ENCODE measurements at places on chromosomes 2 and 18.

DNA sequence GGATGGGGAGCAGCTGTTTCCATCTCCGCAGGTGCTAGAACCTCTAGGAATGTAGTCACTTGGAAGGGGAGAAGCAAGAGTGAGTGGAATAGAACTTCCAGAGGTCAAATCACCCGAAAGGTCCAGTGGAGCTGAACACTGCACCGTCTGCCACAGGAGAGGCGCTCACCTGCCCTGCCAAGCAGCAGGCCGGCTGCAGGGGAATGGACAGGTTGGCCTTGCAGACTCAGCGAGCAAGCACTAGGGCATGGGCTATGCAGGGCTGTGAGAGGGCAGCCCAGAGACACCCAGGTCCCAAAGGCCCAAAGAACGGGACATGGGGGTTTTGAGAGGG, 214.2 kb downstream of the TNS1 start:
- DNase-seq = no peak

GRCh38 chr2:10963155-10963554, 51.4 kb downstream of the KCNF1 start:
- DNase-seq = no peak

DNA sequence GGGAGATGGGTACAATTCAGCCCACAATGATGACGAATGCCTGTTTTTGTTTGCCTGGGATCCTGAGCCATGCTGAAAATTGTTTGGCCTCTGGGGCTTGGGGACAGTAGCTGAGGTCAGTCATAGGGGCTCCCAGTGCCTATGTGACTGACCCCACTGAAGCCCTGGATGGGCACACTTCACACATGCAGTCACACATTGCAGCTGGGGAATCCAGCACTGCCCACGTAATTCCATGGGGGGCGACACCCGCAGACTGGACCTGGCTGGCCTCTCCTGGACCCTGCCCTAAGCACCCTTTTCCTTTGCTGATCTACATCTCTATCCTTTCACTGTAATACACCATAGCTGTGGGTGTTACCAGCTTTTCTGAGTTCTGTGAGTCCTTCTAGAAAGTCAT, 295.2 kb upstream of the HS6ST1 start:
- DNase-seq = no peak

DNA sequence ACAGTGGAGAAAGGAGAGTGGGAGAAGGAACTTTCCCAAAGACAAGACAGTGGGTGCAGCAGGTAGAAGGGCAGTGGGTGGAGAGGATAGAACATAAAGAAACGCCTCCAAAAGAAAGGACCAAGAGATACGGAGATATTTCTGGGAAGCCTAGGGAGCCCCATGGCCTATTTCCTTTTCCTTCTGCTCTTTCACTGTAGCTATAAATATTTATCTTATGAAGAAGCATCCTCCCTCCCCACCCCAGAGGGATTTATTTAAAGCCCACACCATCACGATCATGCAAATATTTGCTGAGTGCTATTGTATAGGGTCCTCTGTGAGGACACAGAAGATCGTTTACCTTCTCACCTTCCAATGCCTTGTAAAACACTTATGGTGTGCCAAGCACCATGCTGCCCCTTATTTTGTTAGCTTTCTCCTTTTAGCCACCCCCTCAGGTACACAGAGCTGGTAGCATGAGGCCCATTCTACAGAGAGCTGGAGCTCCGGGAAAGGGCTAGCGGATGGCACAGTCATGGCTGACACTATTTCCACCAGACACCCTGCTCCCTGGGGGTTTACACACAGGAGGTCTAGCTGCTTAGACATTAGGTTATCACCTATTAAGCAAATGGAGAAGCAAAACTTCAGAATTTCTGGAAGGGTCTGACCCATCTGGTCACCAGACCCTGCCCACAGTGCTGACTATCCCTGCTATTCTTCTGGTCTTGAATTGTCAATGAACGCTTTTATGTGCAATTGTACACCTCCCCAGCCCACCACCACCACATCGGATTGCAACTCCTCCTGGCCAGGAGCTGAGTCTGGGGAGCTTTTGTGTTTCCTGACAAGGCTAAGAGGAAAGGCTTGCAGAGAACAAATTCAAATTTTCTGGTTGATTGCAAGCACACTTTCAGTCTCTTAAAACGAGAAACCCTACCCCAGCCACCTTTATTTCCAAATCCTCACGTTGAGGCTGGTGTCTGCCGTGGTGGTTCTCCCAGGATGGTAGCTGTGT, 91.8 kb upstream of the KLF7 start:
- peak; percentile 2 for DNase-seq

DNA sequence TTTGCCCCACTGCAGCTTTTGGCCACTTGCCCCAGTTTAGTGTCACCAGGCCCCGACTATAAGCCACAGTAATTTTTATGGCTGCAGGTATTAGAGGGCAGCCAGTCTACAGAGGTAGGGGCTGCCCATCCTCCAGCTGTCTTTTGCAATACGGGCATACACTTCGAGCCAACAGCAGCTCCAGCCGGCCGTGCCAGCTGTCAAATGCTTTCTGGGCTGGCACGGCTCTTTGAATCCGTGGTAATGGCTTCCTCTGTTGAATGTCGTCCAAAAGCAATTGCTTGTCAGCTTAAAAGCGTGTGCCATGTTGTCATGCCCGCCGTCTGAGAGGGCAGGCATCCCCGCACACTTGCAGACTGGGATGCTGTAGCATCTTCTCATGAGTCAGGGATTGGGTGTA, 41.3 kb downstream of the BCL2L11 start:
- DNase-seq = no peak

- DNase-seq = no peak
Measured at GRCh38 chr2:217743407-217743806, 259.4 kb downstream of the TNS1 start.

- no peak for DNase-seq
Measured at GRCh38 chr2:231820786-231821303, 34.6 kb downstream of the COPS7B start.

DNA sequence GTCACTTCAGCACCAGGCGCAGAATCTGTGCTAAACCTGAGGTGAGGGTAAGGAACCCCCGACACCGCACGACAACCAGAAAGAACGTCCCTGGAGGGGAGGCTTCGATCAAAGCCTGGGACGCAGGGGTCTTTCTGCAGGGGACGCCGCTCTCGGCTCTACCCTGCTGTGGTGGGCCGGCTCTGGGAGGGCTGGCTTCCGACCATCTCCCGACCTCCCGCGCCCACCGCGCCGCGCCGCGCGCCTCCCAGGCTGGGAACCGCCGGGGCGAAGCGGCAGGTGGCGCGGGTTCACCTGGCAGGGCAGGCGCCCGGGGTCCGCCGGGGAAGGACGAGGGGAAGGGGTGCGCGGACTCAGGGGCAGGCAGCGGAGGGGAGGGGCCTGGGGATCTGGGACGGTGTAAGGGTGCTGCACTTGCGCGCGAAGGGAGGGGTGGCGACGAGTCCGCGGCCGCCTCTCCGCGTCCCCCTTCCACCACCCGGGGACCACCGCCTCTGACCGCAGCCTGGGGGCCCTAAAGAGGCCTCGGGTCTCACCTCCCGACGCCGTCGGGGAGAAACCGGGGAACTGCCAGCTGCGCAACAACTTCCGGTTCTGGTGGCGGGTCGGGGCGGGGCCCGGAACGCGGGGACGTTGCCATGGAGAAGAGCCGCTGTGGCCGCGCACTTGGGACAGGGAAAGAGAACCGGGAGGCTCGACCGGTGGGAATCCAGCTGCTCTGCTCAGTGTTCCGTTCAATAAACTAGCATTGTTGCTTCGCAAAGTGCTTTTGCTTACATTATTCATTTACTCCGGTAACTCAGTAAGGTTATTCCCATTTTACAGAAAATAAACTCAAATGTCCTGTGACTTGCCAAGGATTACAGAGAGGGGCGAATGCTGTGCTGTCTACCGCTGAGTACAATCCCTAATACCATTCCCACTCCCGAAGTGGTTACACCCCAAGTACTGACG, at the start of gene ZNF396:
Gene ZNF396 (minus strand): TSS at position 596 of the 954 bp plus-strand sequence. CDS start 3,045 bp downstream, outside the sequence.
- DNase-seq = peak; percentile 73

GRCh38 chr2:200637901-200638300, 52.1 kb downstream of the AOX1 start:
- DNase-seq = no peak

DNA sequence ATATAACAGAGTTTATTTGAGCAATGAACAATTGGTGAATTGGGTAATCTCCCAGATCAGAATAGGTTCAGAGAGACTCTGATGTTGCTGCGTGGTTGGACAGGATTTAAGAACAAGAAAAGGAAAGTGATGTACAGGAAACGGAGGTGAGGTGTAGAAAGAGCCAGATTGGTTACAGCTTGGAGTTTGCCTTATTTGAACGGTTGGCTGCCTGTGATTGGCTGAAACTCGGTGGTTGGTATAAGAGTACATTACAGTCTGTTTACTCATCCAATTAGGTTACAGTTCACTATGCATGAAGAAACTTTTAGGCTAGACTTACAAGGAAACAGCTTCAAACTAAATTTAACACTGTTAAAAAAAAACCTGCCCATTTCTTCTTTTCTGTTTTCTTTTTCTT, 68.0 kb upstream of the CABLES1 start:
- DNase-seq = no peak

DNA sequence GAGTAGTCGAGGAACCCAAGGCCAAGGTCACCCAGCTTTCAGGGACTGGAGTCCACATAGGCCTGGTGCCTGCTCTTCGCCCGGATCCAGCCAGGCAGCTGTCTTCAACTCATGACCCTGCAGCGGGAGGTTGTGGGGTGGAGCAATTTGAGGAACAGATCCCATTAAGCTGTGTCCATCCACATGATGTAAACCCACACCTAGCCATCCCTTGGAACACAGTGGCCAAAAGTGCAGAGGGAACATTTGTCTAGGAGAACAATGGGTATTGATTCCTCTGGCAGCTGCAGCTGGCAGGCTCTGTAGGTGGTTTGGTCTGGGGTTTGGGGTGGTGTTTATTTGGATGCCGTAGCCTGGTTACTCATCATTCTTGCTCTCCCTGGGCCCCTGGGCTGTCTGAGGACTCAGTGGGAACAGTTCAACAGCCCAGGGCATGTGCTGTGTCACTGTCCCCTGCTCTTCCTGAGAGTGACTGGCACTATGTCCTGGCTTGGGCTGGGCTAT, 99.4 kb downstream of the TFCP2L1 start:
- no peak for DNase-seq

DNA sequence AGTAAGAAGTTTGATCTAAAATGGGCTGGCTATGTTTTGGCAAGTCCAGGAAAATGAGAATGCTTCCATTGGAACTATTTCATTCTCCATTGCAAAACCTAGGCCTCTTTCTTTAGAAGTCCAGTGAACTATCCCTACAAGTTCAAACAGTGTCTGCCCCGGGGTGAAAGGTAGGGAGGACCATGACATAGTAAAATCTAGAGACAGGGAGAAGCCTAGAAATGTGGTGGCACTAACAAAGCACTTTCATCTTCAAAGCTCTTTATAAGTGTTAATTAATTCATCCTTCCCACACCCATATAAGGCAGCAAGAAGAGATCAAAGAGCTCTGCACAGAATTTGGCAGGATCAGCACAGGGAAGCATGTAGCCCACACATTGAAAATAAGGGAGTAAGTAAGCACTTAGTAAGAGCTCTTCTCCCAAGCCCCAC, 214.5 kb downstream of the IRS1 start:
- no peak for DNase-seq

DNA sequence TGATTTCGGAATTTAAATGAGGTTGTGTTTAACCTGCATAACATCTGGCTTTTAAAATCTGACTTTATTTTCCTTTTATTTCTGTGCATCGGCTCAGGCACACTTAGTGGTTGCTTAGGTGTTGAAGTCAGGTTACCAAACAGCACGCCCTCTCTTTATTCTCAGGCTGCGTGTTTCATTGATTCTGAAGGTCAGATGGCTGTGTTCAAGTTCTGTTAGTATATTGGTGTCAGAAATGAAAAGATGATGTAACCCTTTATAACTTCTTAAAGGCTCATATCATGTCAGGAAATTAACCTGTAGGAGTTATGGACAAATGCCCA, 246.5 kb downstream of the LDLRAD4 start:
- no peak for DNase-seq

- no peak for DNase-seq
Measured at GRCh38 chr2:195419033-195419432, 238.0 kb upstream of the SLC39A10 start.

GRCh38 chr2:59691518-59692190, 861.8 kb downstream of the BCL11A start:
- DNase-seq = no peak

GRCh38 chr18:4293337-4293736, 161.8 kb downstream of the DLGAP1 start:
- DNase-seq = no peak

DNA sequence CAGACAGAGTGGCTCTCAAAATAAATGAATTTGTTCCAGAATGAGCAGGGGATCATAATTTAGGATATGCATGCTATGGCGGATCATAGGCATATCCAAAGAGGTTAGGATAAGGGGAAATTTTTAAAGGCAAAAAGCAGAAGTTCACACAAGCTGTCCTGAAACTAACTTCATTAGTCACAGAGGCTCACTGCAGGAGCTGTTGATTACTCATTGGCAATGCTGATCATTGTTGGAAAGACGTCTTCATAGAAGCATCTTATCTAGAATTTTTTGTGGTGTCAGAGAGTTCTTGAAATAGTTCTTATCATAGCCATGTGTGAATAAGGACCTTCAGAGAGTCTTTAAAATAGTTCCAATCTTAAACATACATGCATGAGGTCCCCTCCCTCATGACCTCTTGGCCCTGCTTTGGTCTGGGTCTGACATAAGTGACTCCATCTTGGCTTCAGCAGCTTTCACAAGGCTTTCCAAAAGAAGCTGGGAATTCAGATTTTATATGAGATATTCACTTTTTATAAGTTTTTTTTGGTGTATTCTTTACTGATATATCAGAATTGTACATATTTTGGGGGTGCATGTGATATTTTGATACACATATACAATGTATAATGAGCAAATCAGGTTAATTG, 7.5 kb upstream of the CCDC195 start:
- DNase-seq = no peak

DNA sequence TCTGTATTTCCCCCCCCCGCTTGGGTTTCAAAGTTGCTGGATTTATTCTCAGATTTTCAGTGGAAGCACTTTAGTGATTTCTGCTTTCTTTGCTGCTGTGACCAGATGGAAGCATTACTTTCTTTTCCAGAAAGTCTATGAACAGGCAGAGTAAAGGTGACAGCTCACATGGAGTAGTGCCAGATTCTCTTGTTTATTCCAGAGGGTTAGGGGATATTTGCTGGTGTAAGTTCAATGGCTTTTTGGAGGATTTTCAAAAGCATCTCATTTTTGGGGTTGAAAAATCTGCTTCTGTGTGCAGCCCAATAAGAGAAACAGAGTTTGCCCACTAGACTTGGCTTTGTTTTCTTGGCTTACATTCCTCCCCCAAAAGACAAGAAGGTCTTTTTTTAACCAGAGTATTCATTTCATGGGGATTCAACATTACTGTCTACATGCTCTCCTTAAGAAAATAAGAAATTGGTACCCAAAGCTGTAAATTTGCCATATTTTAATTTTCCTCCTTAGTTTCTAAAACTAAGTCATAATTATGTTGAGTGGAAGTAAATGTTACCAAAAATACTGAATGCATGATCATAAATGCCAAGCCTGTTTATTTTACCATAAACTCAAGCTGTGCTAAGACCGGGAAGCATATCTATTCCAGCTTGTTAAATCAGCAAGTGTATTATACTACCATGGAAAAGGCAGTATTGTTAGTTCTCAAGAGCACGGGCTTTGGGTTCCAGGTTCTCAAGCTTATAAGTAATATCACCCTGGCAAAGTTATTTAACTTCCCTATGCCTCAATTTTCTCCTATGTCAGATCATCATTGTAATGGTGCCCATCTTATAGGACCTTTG, 557.2 kb downstream of the CPS1 start:
- DNase-seq = no peak

Measured in T47D (cell line).